Right hindlimb (tissue), 1 donor: ENCODE measurements at places on chromosomes 4 and X.
A peak's percentile ranks its signal among the peaks of the same experiment; 100 is the strongest.

DNA sequence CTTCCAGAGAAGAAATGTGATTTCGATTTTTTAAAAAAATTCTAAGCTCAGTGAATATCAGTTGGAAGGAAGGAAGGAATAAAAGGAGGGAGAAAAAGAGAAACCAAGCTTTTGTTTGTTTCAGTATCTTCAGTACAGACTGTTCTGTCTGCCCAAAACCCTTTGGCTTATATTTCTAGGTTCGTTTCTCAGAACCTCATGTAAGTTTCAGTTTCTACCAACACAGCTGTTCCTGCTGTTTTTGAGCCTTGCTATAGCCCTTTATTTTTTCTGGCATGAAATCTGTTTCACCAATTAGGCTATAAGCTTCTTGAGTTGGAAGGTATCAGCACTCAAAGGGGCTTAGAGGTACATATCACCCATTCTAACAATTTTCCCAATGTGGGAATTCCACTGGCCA lies 157.9 kb downstream of the GBA3 start:
- no peak for DNase-seq

DNA sequence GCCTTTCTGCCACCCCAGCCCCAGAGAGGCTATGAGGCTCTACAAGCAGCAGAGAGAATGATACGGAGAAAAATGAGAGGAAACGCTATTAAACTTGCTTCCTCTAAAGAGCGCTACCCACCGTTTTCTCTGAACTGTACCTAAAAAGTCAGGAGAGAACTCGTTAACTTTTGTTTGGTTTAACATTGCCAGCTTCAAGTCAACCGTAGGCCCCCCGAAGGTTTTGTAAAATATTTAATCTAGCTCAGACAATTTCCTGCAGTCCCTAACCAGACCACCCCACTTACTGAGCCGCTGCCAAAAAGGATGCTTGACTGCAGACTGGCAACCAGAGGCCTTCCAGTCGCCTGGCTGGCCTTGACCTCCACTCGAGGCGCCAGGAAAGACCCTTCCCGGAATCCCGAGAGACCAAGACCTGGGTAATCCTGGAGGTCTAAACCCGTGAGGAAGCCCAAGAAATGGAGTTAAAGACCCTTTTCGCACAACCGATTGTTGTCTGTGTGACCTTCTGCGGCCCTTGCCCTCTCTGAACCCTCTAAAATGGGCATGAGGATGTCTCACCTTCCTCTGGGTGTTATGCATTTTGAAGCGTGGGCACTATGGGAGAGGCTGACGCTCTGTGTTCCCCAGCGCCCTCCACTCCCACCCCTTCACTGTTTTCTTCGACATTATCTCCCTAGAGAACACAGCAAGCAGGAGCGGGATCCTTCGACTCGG lies 86.3 kb downstream of the BCOR start:
- no peak for DNase-seq

DNA sequence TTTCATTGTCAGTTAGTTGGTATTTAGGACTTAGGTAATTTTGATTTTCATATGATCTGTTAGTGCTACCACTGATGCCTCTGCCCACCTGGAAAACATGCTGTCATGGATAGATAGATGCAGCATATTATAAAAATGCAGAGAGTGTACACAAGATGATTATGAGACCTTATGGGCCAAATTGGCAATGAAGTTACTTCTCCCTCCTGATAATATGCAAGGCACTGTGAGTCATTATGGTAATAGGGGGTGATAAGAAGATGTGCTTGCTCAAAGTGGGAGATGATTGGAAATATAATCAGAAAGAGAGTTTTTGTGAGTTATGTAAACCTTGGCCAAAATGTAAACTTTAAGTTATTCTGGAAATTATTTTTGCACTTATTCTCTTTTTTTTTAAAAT lies 56.6 kb upstream of the RHOH start:
- no peak for DNase-seq

- DNase-seq = no peak
Measured at GRCh38 chr4:139015948-139016471, 429 bp downstream of the NOCT start.

- peak; percentile 26 for DNase-seq
Measured at GRCh38 chr4:32189130-32189529, 1469.0 kb downstream of the PCDH7 start.

DNA sequence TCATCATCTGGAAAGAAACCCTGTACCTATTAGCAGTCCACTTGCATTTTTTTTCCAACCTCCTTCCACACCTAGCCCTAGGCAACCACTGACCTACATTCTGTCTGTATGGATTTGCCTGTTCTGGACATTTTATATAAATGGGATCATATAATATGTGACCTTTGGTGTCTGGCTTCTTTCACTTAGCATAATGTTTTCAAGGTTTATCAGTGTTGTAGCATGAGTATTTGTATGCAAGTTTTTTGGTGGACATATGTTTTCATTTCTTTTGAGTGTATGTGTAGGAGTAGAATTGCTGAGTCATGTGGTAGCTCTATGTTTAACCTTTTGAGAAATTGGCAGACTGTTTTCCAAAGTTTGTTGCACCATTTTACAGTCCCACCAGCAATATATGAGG lies 198.6 kb downstream of the CEP135 start:
- no peak for DNase-seq

DNA sequence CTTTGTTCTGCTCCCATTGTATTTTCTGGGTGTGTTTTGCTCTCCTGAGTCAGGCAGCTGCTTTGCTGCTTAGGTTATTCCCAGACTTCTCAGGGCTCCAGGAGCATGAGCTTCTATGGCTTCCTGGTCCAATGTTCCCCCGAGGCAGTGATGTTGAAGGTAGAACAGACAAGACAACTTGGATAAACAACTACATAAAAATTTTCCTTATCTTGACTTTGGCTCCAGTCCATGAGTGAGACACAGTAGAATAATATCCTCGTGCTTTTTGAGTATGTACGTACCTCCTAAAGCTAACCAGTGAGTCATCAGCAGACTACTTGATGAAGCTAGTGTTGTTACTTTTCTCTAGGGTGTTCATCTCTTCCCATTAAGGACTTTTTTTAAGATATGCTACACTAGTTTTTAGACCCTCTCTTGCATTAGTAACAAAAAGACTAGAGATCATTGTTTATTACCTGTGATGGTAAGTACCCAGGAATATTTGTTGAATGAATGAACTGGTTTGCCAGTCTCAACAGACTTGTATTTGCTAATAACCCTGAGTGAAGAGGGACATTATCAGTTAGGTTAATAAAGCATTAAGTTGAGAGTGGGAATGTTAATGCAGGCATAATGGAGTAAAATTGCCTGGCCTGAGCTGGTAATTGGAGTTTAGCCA lies 131.9 kb downstream of the FHIP1A start:
- DNase-seq = no peak

GRCh38 chr4:141142423-141142822 lies 9.2 kb upstream of the RNF150 start:
- no peak for DNase-seq

GRCh38 chr4:53816561-53816960 lies 225.3 kb upstream of the LNX1 start:
- DNase-seq = no peak

GRCh38 chrX:134632355-134632754 lies 25.9 kb downstream of the PLAC1 start:
- DNase-seq = peak; percentile 17

DNA sequence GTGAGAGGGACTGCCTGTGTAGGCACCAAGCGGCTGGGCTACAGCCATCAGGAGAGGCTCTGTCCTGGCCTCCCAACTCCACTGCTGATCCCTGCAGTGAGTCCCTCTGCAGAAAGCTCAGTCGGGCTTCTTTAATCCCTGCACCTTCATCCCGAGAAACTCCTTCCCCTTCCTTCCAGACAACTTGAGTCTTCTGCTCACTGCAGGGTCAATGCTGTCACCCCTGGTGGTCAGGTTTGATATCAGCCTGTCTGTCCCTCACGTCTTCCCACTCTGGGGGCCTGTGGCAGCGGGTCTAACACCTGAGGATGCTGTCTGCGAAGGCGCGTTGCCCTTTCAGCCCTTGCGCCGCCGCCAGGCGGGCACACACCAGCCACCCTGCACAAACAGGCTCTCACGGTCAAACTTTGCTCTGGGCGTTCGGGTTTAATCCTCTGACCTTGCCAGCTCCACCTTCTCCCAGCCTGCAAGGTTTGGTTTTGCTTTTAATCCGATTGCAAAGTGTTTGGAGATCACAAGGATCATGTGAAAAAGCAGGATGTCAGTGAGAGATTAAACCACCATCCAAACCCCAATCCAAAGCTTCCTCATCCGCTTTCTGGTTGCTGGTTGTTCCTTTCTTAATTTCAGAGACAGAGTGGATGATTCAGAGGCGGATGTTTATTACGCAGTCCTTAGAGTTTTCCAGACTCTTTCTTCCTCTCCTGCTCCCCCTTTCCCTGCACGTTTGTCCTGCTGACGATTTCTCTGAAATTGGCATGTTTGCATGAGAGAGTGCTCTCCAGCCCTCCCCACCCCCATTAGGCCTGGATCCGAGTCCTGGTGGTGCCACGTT lies 74.8 kb upstream of the SLC34A2 start:
- no peak for DNase-seq

GRCh38 chrX:144040793-144041192 lies 156.9 kb downstream of the UBE2NL start:
- no peak for DNase-seq

GRCh38 chrX:57595381-57595811 lies 3.6 kb downstream of the ZXDB start:
- no peak for DNase-seq

DNA sequence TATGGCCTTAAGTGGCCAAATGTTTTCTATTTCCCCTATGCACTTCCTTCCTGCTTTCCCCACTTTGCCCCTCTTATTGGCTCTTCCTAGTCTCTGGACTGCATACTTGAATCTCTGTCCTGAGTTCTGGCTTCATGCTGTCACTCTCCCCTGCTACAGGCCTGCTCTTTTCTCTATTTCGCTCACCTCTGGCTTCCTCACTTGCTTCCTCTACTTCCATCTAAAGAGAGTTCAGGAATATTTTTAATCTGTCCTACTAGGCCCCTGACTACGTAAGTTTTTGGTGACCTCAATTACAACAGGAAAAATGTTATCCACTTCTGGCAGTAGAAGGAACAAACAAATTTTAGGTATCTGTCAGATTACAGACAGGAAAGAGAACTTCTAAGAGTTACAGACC lies 65.7 kb upstream of the WDR17 start:
- DNase-seq = no peak

DNA sequence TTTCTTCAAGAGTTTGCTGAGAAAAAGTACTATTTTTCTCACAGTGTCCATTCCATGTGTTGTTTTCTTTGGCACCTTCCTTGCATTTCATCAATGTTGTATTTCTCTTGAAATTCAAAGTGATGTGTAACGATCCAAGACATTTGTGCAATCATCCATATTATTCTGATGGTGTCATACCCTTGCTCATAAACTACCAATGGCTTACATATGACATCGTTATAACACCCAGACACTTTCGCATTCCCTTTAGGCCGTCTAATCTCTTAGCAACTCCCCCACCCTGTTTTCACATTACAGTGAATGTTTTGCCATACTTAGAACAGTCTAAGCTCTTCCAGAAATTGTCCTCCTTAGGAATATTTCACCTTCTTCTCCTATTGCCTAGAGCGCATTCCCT lies 1779.0 kb downstream of the PCDH7 start:
- DNase-seq = no peak

GRCh38 chrX:70455366-70456202 lies 10.9 kb downstream of the DLG3 start:
- no peak for DNase-seq

- no peak for DNase-seq
Measured at GRCh38 chr4:114302472-114302871, 296.1 kb upstream of the UGT8 start.

GRCh38 chrX:136768469-136769084 lies 12.2 kb downstream of the ARHGEF6 start:
- peak; percentile 37 for DNase-seq

DNA sequence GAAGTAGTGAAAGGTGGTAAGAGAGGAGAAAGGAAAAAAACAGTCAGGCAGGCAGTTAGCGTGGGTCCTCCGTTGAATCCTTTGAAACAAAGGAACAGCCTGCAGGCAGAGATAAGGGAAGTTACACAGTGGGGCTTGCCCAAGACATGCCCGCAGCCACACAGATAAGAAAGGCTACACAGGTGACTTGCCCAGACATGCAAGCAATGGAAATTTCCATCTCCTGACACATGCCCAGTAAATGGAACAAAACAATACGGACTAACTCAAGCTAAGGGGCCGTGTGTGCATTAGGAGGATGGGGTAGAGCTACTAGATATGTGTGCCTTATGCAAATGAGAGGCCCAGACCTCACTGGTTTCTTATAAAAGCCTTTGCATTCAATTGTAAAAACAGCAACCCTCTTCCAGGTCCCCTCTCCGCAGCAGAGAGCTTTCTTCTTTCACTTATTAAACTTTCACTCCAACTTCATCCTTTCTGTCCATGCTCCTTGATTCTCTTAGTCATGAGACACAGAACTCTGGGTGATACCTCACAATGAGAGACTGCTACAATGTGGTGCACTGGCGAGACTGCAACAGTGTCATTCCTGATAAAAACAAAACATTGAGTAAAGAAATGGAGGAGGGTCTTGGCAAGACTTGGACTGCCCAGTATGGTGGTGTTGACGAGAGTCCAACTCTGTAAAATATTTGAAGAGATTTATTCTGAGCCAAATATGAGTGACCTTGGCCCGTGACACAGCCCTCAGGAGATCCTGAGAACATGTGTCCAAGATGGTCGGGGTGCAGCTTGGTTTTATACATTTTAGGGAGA lies 997.4 kb upstream of the PRKX start:
- DNase-seq = no peak

DNA sequence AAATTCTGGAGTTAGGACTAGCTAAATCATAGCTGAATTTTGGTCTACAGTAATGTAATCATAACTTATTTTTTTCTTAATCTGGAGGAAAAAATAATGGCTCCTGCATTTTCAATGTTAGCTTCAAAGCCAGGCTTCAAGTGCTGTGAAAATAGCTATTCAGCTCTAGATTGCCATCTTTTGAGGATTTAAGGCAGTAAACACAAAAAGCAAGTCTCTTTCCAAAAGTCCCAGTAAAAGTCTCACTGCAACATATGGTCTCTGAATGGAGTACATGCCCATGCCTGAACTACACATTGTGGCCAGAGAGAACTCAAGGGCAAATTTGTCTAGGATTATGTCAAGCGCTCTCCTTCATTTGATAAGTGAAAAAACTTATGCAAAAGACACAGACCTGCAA lies 720.9 kb downstream of the FSTL5 start:
- no peak for DNase-seq

DNA sequence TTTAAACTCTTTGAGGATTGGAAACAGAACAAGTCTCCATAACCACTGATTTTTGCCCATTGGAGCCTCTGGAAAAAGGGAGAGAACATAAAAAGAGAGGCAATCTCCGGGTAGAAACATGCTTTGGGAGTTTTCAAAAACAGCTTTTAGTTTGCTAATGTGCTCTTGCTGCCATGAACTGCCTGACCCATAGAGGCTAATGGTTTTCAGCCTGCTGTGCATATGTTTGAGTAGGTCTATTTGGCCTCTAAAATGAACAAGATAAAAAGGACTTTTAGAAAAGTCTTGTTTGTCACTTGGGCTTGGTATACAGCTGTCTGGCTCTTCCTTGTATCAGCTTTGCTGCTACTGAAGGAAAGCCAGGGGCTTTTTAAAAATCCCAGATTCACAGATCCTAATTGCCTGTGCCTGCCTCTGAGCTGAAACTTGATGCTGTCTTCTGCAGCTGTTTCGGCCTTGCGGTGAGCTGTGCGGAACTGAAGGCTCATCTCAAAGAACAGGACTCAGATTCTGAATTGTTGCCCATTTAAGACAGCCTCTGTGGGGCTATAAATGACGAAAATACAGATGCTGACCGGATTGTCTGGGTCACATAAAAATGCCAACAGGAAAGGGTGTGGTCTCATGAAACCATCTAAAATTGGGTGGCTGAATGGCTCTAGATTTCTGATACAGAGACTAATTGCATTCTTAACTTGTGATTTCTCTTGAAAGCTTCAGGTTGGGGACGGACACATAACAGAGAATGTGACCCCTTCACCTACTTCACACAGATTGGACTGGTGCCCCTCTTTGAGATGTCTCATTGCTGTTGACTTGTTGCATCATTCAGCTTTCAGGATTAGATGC lies 18.4 kb upstream of the ZNF41 start:
- peak; percentile 45 for DNase-seq
